Stimulated activated CD8-positive, alpha-beta memory T cell treated with anti-CD3 and anti-CD28 coated beads, Interleukin-7, amount 100 ng/mL, for 1 hour (primary cell): ENCODE measurements at places on chromosomes 4 and X.

DNA sequence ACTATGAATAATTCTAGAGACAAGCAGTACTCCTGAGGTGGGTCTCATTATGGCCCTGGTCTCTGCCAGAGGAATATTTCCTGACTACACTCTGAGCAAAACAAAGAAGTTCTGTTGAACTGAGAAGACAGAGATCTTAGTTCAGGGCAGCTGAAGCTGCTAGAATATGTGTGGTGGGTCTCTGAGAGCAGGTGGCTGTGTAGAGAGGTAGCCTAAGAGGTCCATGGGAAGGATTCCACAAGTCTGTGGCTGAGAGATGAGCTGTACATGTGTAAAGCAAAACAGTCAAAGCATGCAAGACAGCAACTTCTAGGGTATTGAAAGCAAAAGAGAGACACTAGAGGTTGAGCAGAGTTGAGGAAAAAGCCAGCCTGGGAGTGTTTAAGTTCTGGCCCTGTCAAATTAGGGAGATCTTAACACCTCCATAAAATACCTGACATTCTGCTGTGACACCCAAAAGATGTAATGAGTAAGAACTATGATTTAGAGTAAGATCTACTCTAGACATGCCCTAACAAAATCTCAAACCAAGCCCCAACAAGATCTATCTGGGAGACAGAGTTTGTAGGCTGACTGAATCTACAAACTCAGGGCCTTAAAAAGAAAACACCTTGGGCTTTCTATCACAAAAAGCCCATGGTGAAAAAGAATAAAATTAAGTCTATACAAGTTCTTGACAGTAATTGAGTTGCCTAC is 274.4 kb downstream of the BANK1 start:
- no peak for DNase-seq

GRCh38 chr4:19748519-19749479 is 502.9 kb upstream of the SLIT2 start:
- no peak for DNase-seq

GRCh38 chr4:2948895-2949781 is 14.1 kb downstream of the NOP14 start:
- DNase-seq: no peak

DNA sequence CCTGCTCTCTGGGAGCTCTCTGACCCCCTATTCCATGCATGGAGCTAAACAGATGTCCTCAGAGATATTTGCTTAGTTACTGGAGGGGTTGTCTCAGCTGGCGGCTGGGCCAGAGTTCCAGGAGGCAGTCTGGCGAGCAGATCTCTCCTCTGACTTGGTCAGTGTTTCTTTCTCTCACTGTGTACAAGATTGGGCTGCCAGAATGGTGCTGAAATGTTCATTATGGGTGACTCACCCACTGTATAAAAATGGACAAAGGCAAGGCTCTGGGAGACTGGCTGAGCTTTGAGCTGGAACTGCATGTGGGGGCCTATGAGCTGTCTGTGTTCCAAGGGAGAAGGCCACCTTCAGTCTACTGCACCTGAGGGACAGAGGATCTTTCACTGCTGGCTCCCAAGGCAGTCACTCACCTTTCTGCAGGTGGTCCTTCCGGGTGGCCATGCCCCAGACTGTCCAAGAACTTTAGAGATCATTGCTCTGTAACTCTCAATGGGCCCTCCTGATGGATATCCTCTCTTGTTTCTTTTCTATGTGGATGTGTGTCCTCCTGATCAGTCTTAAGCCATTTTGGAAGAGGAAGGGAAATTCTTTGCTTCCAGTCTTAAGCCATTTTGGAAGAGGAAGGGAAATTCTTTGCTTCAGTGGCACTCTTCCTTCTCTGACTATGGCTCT is 88.2 kb downstream of the CFAP299 start:
- DNase-seq: no peak

GRCh38 chrX:9341291-9342201 is 123.3 kb upstream of the TBL1X start:
- no peak for DNase-seq

- no peak for DNase-seq
These were observed 12.7 kb downstream of the ACOX3 start for GRCh38 chr4:8427761-8428287.

GRCh38 chrX:103839404-103839803 is 7.3 kb upstream of the RAB9B start:
- no peak for DNase-seq

DNA sequence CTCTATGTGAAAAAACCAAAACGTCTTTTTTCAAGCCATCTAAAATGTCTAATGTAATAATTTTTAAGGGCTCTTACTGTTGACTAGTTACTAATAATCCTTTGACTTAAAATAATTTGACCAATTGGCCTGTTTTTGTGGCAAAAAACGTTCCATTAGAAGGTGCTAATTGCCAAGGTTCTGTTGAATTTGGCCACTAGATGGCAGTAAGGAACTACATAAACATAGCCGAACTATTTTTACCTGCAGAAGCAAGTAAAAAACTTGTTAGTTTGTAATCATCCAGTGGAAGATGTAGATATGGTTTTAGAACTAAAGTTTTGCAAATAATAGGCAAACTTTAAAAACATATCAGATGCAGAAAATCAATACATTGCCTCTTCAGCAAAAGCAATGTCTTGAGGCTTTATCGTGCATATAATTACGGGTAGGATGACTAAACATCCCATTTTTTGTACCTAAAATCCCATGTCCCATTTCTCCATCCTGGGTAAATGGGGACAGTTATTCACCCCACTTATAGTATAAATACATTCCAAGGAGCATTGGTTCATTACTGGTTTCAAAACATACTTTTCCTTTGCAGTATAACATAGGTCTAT is 57.6 kb downstream of the PROM1 start:
- DNase-seq: no peak

DNA sequence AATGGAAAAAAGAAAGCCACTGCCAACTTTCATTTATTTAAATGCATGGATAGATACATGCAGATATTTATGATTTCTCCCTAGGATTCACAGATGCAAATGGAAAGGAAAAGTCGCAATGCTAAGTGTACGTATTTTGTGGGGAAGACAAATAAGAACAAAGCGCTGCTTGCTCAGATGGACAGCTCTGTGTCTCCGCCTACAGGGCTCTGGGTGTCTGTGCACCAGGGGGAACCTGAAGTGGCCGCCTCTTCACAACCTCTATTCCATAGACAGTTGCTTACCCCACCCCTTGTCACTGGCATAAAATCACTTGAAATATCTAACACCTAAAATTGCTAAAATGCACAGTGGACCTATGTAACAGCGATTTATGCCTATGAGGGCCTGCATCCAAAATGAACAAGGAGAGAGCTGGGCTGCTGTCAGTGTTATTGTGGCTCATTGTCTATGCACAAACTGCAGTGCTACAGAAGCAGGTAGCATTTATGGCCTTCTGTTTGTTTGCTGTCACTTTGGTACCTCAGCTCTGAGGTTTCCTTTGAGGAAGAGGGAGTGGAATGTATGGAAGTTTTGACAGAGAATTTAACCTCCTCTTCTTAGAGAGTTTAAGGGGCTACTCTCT is 58.6 kb upstream of the PAGE1 start:
- DNase-seq: no peak

DNA sequence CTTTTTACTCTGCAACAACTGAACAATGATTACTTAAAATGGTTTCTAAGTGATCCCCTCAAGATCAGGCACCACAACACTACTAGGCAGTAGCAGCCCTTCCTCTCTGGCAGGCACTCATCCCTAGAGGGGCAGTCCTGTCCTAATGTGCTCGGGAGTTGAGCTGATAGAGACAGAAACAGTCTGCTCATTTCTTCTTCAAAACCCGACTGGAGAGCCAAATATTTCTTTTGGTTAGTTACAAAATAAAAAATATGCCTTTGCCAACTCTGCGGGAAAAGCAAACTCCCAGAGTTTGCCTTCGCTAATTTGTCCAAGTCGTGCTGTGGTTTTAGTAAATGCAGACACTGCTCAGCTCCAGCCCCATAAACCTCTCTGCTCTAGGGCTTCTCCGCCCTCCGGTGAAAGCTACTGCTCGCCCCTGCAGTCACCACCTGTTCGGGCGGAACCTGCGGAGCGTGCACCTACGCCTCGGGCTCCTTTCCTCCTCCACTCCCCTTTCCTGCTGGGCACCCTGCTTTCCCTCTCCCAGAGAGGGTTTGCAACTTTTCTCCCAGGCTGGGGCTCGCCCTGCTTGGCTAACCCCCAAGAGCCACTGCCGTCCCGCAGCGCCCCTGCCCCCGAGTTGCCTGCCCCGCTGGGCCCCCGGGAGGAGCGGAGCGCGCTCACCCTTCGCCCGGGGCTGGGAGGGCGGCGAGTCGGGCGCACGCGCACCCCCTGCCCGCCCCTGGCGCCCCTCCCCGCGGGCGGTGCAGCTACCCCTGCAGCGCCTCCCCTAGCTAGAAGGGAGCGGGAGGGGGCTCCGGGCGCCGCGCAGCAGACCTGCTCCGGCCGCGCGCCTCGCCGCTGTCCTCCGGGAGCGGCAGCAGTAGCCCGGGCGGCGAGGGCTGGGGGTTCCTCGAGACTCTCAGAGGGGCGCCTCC is at the start of gene NPNT:
NPNT (plus strand) TSS at position 812 of the 923 bp plus-strand sequence. CDS start 182 bp downstream, outside the sequence.
- DNase-seq: no peak

- DNase-seq: no peak
These were observed 53.5 kb downstream of the CHST7 start for GRCh38 chrX:46627062-46627461.

GRCh38 chr4:54800831-54801530 is 143.2 kb downstream of the KIT start:
- no peak for DNase-seq

GRCh38 chr4:8251110-8251883 is 18.3 kb upstream of the HTRA3 start:
- no peak for DNase-seq

DNA sequence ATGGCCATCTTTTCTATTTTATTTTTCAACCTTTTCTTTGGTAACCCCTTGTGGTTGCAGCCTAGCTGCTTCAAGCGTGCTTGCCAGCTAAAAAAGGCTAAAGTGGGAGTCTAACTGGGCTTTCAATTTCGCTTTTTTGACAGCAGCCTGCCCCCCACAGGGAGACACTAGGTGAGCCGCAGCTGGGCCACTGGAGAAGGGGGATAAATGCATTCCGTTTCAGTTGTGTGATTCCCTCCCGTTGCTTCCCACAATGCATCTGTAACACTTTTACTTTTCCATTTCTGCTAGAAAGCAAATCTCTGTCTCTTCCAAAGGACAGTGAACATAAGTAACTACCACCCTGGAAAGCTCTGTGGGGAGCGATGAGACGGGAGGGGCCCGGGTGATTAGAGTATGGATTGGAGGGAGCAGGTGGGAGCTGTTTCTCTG is 86.3 kb upstream of the RAPGEF2 start:
- DNase-seq: no peak

GRCh38 chr4:181793096-181793495 is 450.1 kb upstream of the TENM3 start:
- no peak for DNase-seq

DNA sequence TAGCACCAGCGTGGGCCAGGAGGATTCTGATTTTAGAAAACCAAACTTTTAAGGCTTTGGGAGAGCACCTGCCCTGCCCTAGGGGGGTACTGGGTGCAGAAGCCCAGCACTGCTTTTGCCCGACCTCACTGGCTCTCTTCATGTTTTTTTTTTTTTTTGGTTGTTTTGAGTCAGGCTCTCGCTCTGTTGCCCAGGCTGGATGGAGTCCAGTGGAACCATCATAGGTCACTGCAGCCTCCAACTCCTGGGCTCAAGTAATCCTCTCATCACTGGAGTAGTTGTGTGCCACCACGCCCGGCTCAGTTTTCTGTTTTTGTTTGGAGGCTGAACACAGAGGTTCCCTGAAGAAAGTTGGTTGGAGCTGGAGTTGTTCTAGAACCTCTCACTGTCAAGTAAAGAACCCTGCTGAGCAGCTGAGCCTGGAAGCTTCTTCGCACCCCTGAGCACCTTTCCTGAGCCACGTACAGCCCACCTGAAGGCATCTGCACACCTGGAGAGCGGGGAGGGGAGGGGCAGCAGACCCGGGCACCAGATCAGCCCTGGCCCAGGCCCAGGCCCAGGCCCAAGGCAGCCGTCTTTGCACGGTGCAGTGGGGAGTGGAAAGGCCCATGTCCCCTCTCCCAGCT is 49.5 kb downstream of the SHROOM2 start:
- DNase-seq: no peak

DNA sequence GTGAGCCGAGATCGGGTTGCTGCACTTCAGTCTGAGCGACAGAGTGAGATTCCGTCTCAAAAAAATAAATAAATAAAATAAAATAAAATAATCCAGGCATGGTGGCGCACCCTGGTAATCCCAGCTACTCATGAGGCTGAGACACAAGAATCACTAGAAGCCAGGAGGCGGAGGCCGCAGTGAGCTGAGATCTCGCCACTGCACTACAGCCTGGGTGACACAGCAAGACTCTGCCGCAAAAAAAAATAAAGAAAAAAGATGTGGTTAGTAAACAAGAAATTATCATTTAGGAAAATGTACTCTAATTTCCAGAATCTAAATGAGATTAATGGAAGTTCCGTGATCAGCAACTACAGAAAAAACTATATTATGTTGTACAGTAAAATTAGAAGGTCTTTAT is 14.5 kb upstream of the LRBA start:
- no peak for DNase-seq

DNA sequence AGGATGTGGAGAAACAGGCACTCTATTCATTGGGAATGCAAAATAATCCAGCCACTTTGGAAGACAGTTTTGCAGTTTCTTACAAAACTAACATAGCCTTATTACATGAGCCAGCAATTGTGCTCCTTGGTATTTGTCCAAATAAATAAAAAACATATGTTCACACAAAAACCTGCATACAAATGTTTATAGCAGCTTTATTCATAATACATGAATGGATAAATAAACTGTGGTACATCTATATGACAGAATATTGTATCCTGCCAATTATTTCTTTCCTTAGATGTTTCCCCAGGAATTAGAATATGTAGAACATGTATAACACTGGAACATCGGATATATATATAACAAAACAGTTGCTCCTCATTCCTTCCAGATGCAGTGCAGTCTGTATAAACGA is 57.7 kb upstream of the VEGFC start:
- no peak for DNase-seq

DNA sequence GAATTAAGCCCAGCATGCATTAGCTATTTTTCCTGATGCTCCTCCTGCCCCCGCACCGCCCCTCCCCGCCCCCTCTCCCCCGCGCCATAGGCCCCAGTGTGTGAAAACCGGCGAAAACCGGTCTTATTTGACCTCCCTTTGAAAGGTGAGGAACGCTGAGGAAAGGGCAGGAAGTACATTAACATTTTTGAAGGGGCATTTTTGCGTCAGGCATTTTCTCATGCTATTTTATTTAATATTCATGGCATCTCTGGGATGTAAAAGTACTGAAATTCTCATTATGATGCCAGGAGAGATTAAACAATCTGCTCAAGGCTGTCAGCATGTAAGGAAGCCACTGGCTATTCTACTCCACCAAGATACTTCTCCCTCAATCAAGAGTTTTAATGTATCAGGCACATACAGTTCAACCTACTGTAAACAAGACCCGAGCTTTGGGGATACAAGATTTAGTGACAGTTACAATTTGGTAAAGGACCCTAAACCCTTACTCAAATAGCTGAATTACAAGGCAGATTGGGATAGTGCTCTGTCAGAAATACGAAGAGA is 1.2 kb upstream of the NMU start:
- DNase-seq: no peak

GRCh38 chr4:95984081-95984480 is 144.2 kb downstream of the PDHA2 start:
- DNase-seq: no peak

GRCh38 chr4:118718511-118719170 is 33.4 kb downstream of the METTL14 start:
- DNase-seq: no peak

GRCh38 chrX:52988985-52989917 is 30.9 kb upstream of the FAM156A start:
- DNase-seq: no peak

GRCh38 chrX:13888284-13888683 is 71.4 kb upstream of the GPM6B start:
- DNase-seq: no peak

- no peak for DNase-seq
These were observed 1622.8 kb upstream of the IGFBP7 start for GRCh38 chr4:58732973-58733372.
